Activated CD4-positive, alpha-beta T cell treated with anti-CD3 and anti-CD28 coated beads for 36 hours (primary cell): ENCODE measurements at places on chromosomes 3 and 15. TPM values are rescaled to one million over a fixed set of nuclear protein-coding genes. Genes with fewer than 3 reads are reported as not detected.

The MAP3K13 gene
- 17.6 TPM for total RNA-seq

DNA sequence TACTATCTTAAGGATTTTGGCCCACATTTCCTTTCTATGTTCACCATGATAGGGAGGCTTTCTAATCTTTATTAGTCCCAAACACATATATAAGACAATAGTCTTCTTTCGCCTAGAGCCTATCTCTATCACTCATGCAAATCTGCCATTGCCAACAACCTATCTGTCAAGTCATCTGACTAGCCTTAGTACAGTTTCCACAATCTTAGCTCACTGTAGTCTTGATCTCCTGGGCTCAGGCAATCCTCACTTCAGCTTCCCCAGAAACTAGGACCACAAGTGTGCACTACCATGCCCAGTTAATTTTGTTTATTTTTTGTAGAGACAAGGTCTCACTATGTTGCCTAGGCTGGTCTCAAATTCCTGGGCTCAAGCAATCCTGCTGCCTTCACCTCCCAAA, 6.9 kb downstream of the TMEM39A start:
- H3K4me3 ChIP-seq, result no peak overlapping the region
- peaks cover 49% of the 10 kb centered on the region for H3K36me3 ChIP-seq
- no peak overlapping the region for H3K27ac ChIP-seq
- no peaks in the 10 kb centered on the region for H3K27me3 ChIP-seq
- no peak for DNase-seq

DNA sequence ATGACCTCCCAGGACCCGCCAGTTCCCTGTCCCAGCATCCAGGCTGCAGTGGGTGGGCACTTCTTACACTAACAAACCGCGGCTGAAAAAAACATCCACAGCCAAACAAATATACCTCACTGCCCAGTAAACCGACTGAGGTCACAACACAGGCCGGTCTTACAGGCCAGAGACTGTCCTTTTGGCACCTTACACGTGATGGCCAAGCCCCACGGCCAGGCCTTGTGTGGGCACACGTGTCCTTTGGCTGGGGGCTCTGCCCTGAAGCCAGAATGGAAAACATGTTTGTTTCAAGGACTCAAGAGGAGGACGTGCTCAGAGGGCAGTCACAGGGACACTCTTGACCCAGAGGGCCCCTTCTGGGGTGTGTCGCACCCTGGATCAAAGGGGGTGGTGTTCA, 9.8 kb downstream of the SLC38A3 start:
- H3K4me1 ChIP-seq, result no peaks in the 10 kb centered on the region
- H3K36me3 ChIP-seq, result no peaks in the 10 kb centered on the region
- no peak overlapping the region for H3K4me3 ChIP-seq
- DNase-seq, result no peak

- peaks cover 50% of the 10 kb centered on the region for H3K4me1 ChIP-seq
- H3K4me3 ChIP-seq, result no peak overlapping the region
- H3K27me3 ChIP-seq, result no peaks in the 10 kb centered on the region
These were observed 85.4 kb downstream of the TNIK start for GRCh38 chr3:171374661-171375285.

GRCh38 chr3:43907508-43907858, 216.7 kb downstream of the ABHD5 start:
- no peaks in the 10 kb centered on the region for H3K4me1 ChIP-seq
- H3K27me3 ChIP-seq, result peaks cover 10% of the 10 kb centered on the region
- no peak overlapping the region for H3K4me3 ChIP-seq
- no peak overlapping the region for H3K27ac ChIP-seq
- H3K36me3 ChIP-seq, result no peaks in the 10 kb centered on the region

The ISLR gene
- total RNA-seq, result not detected

- no peaks in the 10 kb centered on the region for H3K27me3 ChIP-seq
- H3K27ac ChIP-seq, result no peak overlapping the region
- H3K4me1 ChIP-seq, result no peaks in the 10 kb centered on the region
- no peak overlapping the region for H3K4me3 ChIP-seq
- H3K36me3 ChIP-seq, result no peaks in the 10 kb centered on the region
- no peak for DNase-seq
These were observed 39.7 kb upstream of the MYZAP start for GRCh38 chr15:57551715-57552677.

The SAMMSON gene
- not detected for total RNA-seq

GRCh38 chr15:71781179-71781964, 29.0 kb upstream of the NR2E3 start:
- H3K36me3 ChIP-seq, result no peaks in the 10 kb centered on the region
- peak overlapping the region; percentile 26 for H3K4me3 ChIP-seq
- peaks cover 16% of the 10 kb centered on the region for H3K27me3 ChIP-seq

GRCh38 chr3:121748680-121749275, 763 bp downstream of the GOLGB1 start:
- H3K27ac ChIP-seq, result no peak overlapping the region
- H3K4me3 ChIP-seq, result no peak overlapping the region
- peaks cover 10% of the 10 kb centered on the region for H3K4me1 ChIP-seq
- no peaks in the 10 kb centered on the region for H3K27me3 ChIP-seq
- H3K36me3 ChIP-seq, result no peaks in the 10 kb centered on the region

The NPAP1 gene
- not detected for total RNA-seq

The NAA80 gene
- 18.7 TPM for total RNA-seq

DNA sequence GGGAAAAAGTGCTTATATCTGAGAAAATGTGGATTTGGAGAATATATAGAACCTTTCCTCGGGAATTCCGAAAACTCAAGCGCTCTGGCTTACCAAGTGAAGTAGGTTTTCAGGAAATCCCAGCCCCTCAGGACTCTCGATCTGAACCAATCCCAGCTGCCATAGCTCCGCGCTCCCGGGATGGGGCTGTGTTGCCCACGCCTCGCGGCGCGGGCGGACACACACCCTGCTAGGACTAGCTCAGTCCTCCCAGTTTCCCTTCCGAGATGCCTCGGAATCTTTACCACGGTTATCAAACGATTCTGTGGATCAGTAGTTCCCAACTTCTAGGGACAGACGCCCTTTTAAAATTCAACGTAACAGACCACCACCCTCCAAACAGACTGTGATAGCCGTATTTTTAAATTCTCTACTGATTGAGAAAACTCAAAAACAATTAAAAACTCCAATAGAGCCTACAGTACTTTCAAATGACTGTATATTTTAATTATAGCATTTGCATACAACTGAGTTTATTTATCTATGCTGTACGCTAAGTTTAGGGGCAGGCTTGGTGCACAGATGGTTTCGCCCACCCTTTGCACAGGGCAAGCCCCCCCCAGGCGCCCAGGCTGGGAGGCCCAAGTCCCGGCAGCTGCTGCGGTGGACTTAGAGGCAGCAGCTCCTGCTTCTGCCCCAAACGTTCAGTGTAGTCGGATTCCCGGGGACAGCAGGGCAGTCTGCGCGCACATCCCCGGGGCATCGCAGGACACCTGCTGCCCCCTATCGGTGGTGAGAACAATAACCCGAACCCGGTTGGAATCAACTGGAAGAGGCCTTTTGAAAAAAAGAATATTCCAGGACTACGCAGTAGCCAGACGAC, 52.3 kb downstream of the CCDC54 start:
- H3K36me3 ChIP-seq, result no peaks in the 10 kb centered on the region
- peaks cover 20% of the 10 kb centered on the region for H3K4me1 ChIP-seq
- H3K27me3 ChIP-seq, result peaks cover 3% of the 10 kb centered on the region
- peak; percentile 77 for DNase-seq
- peak overlapping the region; percentile 68 for H3K4me3 ChIP-seq
- H3K27ac ChIP-seq, result no peak overlapping the region

DNA sequence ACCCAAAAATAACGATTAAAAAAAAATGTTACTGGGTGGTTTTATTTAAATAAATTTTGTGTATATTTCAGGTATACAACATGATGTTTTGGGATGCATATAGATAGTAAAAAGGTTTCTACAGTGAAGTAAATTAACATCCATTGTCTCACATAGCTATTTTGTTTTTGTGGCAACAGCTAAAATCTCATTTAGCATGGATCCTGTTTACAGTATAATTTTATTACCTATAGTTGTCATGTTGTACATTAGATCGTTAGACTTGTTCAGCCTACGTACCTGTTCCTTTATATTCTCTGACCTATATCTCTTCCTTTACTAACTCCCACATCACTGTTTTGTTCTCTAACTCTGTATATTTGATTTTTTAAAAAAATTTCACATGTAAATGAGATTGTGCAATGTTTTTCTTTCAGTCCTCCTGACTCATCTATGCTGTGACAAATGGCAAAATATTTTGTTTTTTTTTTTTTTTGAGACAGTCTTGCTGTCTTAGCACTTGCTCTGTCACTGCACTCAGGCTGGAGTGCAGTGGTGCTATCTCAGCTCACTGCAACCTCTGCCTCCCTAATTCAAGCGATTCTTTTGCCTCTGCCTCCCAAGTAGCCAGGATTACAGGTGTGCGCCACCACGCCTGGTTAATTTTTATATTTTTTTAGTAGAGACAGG, 45.6 kb downstream of the OIP5 start:
- DNase-seq, result no peak
- H3K36me3 ChIP-seq, result peaks cover 54% of the 10 kb centered on the region
- no peak overlapping the region for H3K4me3 ChIP-seq
- H3K27ac ChIP-seq, result no peak overlapping the region

- H3K4me1 ChIP-seq, result peaks cover 57% of the 10 kb centered on the region
- DNase-seq, result no peak
- H3K36me3 ChIP-seq, result peaks cover 5% of the 10 kb centered on the region
- no peaks in the 10 kb centered on the region for H3K27me3 ChIP-seq
These were observed 86.1 kb downstream of the XXYLT1 start for GRCh38 chr3:195184716-195185421.

- no peak for DNase-seq
- H3K4me3 ChIP-seq, result no peak overlapping the region
- H3K36me3 ChIP-seq, result no peaks in the 10 kb centered on the region
- no peaks in the 10 kb centered on the region for H3K4me1 ChIP-seq
- peaks cover 36% of the 10 kb centered on the region for H3K27me3 ChIP-seq
- H3K27ac ChIP-seq, result no peak overlapping the region
These were observed 89.5 kb downstream of the RPL22L1 start for GRCh38 chr3:170780471-170780870.

DNA sequence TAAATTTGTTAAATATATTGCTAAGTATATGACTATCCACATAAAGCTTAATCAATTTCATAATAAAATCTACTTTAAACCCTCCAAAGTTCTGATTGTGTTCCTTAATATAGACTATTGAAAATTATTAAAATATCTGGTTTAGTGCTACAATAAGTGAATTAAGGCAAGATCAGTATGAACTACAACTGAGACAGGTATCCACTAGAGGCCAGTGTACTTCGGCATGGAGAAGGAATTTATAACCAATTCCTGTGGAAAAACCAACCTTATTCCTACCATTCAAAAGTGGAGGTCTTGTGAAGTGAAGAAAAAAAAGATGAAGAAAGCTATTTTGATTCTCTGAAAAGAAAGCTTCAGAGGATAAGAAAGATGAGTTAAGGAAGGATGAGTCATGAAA, 237.7 kb downstream of the SUCLG2 start:
- DNase-seq, result no peak
- no peaks in the 10 kb centered on the region for H3K27me3 ChIP-seq
- H3K36me3 ChIP-seq, result peaks cover 44% of the 10 kb centered on the region
- H3K4me3 ChIP-seq, result no peak overlapping the region
- H3K4me1 ChIP-seq, result no peaks in the 10 kb centered on the region
- no peak overlapping the region for H3K27ac ChIP-seq

GRCh38 chr3:120928991-120929390, 21.0 kb downstream of the STXBP5L start:
- H3K4me1 ChIP-seq, result no peaks in the 10 kb centered on the region
- H3K4me3 ChIP-seq, result no peak overlapping the region
- DNase-seq, result no peak
- H3K27me3 ChIP-seq, result peaks cover 2% of the 10 kb centered on the region

DNA sequence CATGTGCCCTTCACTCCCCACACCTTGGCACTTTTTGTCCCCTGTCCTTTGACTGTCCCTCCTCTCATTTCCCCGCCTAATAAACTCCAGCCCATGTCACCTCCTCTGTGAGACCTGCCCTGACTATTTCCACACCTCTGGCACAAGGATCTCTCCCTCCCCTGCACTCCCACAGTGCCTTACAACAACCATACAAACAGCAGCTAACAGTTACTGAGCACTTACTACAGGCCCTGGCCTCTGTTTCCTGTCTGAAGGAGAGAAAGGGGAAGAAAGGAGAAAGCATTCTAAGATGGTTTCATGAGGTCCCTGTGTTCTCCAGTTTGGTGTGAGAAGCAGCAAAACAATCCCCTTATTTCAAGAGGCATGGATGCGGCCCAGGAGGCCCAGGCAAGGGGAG, 20.0 kb upstream of the TRH start:
- H3K27ac ChIP-seq, result no peak overlapping the region
- no peak for DNase-seq
- H3K36me3 ChIP-seq, result no peaks in the 10 kb centered on the region
- H3K27me3 ChIP-seq, result no peaks in the 10 kb centered on the region

- H3K27ac ChIP-seq, result no peak overlapping the region
- H3K27me3 ChIP-seq, result no peaks in the 10 kb centered on the region
- no peaks in the 10 kb centered on the region for H3K4me1 ChIP-seq
- DNase-seq, result no peak
- H3K4me3 ChIP-seq, result no peak overlapping the region
- no peaks in the 10 kb centered on the region for H3K36me3 ChIP-seq
These were observed 148.2 kb upstream of the LRIG1 start for GRCh38 chr3:66648975-66649374.

DNA sequence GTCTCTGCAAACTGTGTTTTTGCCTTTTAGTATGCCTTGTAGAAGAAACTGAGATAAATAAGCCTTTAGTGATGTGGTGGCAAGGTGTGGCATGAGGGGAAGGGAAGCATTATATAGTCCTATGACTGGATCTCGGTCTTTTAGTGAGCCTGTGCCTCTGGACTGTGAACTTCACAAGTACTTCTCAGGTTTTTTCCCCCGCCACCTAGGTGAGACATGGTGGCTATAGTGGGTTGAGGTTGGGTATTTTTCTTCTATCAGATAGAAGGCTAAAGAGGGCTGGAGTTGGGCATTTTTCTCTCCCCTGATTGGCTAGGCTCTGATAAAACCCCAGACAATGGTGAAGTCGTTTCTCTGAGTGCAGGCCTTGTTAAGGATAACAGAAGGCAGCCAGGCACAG, 38.7 kb upstream of the ZFAND6 start:
- H3K4me3 ChIP-seq, result no peak overlapping the region
- no peak overlapping the region for H3K27ac ChIP-seq
- no peaks in the 10 kb centered on the region for H3K36me3 ChIP-seq
- H3K4me1 ChIP-seq, result peaks cover 9% of the 10 kb centered on the region

DNA sequence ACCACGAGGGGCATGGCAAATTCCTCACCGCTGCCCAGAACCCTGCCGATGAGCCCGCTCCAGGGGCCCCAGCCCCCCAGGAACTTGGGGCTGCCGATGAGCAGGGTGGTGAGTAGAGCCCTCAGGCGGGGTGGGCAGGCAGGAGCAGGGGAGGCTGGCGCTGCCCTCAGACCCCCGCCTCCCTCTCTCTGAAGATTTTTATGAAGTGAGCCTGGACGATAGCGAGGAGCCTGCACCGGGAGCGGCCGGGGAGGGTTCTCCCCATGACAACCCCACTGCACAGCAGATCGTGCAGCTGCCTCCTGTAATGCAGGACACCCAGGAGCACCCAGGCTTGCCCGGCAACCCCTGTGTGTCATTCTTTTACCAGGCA, 56.7 kb upstream of the UBE2Q2 start:
- no peaks in the 10 kb centered on the region for H3K36me3 ChIP-seq
- H3K4me3 ChIP-seq, result no peak overlapping the region
- no peaks in the 10 kb centered on the region for H3K4me1 ChIP-seq
- peaks cover 2% of the 10 kb centered on the region for H3K27me3 ChIP-seq

- peaks cover 44% of the 10 kb centered on the region for H3K27me3 ChIP-seq
- H3K27ac ChIP-seq, result no peak within 1 kb of the TSS
- peaks cover 3% of the 10 kb centered on the region for H3K4me1 ChIP-seq
- no peaks in the 10 kb centered on the region for H3K36me3 ChIP-seq
- H3K4me3 ChIP-seq, result peak within 1 kb of the TSS; percentile 63
These were observed at the start of gene LARP6 for GRCh38 chr15:70853973-70854665. LARP6 (minus strand) TSS chr15:70854157; CDS start chr15:70854088, 69 bp downstream.
